ENCODE measurements at places on chromosomes 13 and 19. TPM values are rescaled to one million over a fixed set of nuclear protein-coding genes. Genes with fewer than 3 reads are reported as not detected.

Gene HOOK2
- total RNA-seq, result 46.9 TPM

Gene VSTM1
- 3.6 TPM for total RNA-seq

Gene CHST8
- total RNA-seq, result 0.14 TPM

Gene FFAR2
- 6.2 TPM for total RNA-seq

Gene LRG1
- total RNA-seq, result 14.4 TPM

Gene MAP3K10
- total RNA-seq, result 4.4 TPM

Gene FAM216B
- 36.3 TPM for total RNA-seq

Gene DCT
- total RNA-seq, result 1.1 TPM

Gene ZNF582
- total RNA-seq, result 2.9 TPM

Gene IGSF23
- not detected for total RNA-seq

Gene SRRM5
- 0.31 TPM for total RNA-seq

Gene ZFP14
- 3.8 TPM for total RNA-seq

Gene ANKRD24
- 1.5 TPM for total RNA-seq

Gene MBD3L3
- not detected for total RNA-seq

Gene C1QTNF9
- 0.28 TPM for total RNA-seq

Gene AKAP8L
- total RNA-seq, result 118 TPM

Gene IZUMO1
- 3.1 TPM for total RNA-seq

Gene SIX5
- 17.4 TPM for total RNA-seq

Gene PSG11
- not detected for total RNA-seq

Gene CD209
- total RNA-seq, result 3.3 TPM

Gene MADCAM1
- 0.80 TPM for total RNA-seq

Gene SARS2
- 14.3 TPM for total RNA-seq

Gene SLC39A3
- total RNA-seq, result 17.7 TPM

Gene CGB2
- total RNA-seq, result 0.58 TPM

Gene DHDH
- 2.8 TPM for total RNA-seq

Gene TGFB1
- total RNA-seq, result 18.0 TPM

Measured in lung (tissue), 17 donors.